ENCODE measurements at places on chromosomes 7 and 10.

GRCh38 chr7:139543801-139544603 lies 20.5 kb downstream of the CLEC2L start:
- no peak for DNase-seq

- no peak for DNase-seq
Observed at GRCh38 chr7:50988988-50989387, 206.3 kb upstream of the GRB10 start.

DNA sequence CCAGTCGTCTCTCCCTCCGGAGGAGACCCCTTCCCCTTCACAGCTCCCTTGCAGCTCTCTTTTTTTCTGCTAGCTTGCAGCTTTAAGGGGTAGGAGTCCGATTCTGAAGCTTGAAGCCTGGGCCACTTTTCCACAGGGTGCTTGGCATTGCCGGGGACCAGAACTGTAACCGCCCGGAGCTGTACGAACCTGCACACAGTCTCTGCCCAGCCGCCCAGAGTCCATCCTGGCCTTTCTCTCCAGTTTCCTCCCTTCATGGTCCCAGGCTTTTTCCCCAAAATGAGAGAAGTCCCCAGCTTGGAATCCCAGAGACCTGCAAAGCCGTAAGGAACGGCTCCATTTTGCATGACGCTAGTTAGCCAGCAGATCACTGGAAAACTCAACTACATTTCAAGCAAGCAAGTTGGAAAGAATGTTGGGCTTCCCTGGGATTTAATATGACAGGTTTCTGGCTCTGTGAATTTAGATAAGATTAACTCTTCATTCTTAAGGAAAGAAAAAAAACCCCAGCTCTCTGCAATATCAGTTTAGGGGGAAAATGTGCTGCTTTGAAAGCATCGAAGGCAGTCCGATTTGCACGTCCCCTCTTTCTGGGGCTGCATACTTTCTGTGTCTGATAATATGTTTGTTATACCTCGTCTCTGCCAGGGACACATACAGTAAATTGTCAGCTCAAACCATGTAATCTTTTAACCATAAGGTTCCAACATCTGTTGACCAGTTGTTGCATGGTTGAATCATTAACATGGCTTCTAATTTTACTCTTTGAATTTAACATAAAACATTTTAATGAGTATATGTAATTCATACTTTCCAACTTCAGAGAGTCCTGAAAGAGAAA lies 190.0 kb upstream of the LYZL2 start:
- DNase-seq, result no peak

DNA sequence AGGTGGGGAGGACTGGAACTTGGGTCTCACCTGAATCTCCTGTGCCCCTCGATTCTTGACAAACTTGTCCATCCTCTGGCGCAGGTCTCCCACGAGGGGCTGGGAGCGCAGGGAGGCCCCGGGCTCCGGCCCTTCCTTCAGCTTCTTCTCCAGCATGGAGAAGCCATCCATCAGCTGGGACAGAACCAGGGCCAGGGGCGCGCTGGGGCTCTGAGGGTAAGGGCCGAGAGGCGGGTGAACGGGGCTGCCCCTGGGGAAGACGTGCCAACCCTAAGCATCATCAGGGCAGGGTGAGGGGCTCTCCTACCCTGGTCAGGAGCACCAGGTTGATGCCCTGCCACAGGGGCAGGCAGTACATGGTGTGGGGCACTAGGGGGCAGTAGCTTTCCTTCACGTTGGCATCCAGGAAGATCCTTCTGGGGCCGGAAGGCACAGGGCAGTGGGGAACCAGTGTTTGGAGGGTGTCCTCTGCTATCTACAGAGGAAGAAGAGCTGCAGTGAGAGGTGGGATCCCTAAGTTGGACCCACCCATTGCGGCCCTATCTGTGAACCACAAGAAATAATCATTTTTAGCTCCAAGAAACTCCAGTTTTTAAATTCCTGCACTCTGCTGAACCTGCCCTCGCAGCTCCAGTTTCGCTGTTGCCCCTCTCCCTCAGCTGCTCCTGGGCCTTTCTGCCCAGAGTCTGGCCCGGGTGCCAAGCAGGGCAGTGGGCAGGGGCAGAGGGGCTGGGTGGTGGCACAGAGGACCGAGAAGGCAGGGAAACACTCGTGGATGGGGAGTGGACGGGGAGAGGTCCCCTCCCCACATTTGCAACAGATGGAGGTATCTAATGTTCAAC lies 10.8 kb upstream of the PYROXD2 start:
- peak; percentile 56 for DNase-seq

- DNase-seq, result no peak
Observed at GRCh38 chr7:46319841-46320240, 398.8 kb upstream of the IGFBP3 start.

DNA sequence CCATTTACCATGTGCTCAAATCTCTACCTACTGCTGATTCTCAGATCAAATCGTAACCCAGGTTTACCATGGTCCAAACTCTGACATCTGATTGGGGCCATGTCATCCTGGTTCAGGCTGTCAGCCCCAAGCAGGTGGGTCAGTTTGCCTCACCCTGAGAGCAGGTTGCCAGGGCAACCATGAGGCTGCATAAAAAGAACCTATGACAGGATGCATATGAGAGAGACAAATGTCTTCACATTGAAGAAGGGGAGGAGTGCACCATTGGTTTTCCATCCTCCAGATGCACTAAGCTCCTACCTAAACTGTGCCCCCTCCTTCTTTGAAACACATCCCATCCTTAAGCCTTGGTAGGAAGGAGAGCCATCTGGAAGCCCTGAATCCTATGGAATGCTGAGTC lies 10.2 kb downstream of the PRSS1 start:
- no peak for DNase-seq

All from common myeloid progenitor, CD34-positive (primary cell).